ENCODE measurements at places on chromosomes 2 and 18.

DNA sequence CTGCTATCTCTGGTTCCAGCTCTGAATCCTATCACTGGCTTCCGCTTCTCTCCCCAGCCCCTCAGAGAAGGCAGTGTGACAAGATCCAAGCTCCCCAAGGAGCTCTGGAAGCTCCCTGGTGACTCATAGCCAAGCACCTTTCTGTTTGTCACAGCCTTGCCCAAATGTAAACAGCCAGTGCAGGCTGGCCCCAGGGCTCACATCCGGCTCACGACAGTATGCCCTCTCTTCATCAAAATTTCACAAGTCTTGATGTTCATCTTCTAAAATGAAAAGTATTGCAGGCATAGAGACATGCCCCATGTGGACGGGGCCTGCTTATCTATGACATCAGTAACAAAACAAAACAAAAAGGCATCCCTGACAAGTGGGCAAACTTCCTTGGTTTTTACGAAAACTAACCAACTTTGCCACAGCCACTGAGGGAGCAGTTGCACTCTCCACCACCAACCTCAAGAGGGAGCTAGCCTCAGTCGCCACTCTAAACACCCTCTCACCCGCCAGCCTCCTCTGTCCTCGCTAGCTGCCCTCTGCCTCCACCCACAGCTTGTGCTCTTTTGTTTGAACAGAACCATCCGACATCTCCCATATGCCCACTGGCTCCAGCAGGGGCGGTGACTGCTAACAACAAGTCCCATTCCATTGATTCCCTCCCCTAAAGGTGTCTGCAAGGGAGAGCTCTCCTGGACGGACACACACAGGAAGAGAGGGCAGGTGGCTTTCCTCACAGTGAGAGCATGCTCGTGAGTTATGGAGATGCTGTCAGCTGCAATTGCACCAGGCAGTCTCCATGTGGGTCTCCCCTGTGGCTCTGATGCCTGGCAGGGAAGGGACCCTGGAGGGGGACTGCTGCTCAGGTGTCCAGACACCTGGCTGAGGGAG lies 71.0 kb upstream of the DAPL1 start:
- DNase-seq: no peak

GRCh38 chr18:3405713-3406112 lies 44.3 kb upstream of the TGIF1 start:
- no peak for DNase-seq

- no peak for DNase-seq
Measured at GRCh38 chr2:113167115-113167932, 6.4 kb upstream of the PSD4 start.

GRCh38 chr18:22604986-22605421 lies 187.3 kb upstream of the CTAGE1 start:
- no peak for DNase-seq

- DNase-seq: no peak
Measured at GRCh38 chr18:50581517-50581916, 21.6 kb downstream of the MAPK4 start.

DNA sequence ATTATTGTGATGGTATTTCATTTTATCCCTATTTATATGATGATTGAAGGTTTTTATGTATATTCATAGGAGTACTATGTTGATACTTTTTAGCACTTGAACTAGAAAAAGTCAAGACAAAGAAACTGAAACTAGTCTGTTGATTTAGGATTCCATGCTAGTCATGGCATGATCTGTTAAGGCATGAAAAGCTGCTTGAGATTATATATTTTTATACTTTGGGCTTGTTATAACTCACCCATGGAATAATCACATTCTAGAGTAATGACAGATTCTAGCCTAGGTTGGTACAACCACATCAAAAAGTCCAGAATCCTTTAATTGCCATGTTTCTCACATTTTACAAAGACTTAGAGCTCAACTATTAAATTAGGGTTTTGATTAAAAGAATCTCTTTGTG lies 472.6 kb upstream of the CELF4 start:
- DNase-seq: no peak
